T-helper 9 cell (primary cell): ENCODE measurements at places on chromosomes 7 and 10.

GRCh38 chr7:130222-130572 is 62.2 kb upstream of the FAM20C start:
- DNase-seq: no peak

DNA sequence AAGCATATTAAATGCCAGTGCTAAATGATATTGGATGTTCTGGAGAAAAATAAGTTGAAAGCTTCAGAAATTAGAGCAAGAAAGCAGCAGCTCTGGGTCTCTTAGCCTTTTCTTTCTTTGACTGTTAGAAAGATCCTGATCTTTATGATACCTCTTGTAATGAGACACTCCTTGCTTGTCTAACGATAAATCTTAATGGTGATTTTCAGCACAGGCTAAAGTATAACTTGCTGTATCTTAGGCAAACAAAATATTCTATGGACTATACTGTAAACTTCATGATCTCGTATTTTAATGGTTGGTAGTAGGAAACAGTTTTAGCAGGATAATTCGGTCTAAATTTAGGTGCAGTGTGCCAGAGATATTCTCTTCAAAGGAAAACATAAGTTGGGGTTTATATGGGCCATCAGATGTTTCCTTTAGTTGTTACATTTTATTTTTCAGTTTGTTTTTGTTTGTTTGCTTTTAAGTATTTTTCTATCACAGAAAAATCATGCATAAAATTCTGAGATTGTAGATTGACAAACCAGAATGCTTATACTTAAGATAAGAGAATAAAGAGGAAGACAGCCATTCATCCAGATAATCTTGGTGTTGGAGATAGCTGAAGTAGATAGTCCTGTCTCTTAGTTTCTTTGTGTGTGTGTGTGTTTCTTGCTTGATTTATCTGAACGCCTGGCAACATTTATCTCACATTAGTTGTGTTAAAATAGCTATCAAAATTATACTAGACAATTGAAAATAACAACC is 4.7 kb downstream of the CASD1 start:
- DNase-seq: no peak

DNA sequence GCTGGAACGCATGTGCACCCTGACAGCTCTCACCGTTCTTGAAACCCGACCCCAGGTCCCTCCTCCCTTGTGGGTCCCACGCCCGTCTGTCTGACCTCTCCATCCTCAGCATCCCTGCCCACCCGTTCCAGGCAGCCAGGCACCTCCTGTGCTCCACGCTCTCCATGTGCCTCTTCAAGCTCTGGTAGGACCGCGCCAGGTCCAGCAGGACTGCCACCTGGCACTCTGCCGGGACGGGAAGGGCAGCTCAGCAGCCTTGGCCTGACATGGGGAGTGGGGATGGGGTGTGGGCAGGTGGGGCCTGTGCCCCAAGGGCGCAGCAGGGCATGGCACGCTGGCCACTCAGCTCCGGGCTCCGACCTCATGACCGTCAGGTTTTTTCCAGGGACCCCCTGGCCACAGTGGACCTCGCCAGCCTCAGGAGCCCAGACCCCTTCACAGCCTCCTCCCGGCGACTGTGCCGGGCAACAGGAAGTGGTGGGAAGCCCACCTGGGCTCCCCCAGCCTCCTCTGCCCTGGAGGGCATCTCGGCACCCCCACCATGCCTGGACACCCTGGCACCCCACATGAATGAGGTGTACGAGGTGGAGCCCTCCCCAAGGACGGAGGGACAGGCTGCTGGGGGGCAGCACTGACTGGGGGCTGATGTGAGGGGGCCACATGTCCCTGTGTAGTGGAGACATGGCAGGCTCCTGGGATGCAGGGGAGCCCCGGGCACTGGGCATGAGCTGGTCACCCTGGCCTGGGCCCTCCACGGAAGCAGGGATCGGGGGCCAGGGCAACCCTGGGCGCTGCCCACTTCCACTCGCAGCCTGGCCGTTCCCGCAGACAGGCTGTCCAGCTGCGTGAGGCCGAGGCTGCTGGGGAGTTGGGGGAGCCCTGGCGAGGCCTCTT is 25.1 kb upstream of the NKX6-2 start:
- no peak for DNase-seq

DNA sequence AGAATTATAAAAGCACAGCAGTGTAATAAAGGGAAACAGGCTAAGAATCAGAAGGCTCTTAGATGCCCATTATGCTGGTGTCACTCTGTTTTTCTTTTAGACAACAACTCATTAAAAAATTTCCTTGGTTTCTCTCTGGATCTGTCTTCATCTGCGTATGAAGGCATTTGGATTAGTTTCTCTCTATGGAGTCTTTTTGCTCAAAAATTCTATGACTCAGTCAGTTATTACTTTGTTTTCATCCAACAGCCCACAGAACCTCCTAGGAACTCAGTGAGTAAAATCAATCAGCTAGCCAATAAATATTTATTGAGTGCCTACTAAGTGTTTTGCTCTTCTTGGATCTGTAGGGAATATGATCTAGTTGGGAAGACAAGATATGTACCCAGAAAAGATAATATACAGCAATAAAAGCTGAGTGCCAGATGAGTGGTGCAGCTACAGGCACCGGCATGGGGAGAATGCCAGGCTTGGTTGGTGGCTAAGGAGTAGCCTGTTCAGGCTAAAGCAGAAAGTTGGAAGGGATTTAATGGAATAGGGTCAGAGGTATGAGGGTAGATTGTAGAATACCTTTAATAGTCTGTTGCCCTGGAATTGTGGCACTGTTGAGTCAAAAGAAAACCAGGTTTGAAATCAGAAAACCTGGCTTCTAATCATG is 156.2 kb downstream of the LRRC4 start:
- DNase-seq: no peak

DNA sequence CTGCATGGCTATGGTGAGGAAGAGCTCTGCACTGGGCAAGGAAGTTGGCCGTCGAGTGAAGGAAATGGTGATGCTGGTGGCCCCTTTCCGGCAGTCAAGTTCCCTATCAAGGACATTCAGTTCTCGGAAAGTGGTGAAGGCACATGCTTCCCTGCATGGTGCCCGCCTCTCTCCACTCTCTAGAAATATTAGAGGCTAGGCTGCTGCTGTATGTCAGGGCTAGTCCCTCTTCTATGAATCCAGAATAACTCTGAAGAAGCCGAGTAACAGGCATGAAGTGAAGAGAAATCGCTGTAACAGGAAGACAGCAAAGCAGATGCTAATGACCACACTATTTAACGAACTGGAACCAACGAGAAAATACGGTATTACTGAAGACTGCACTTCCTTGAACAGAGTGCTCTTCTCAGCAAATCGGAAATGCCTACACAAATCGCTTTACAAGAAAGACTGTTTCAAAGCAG is 5.4 kb downstream of the IDI1 start:
- DNase-seq: no peak

DNA sequence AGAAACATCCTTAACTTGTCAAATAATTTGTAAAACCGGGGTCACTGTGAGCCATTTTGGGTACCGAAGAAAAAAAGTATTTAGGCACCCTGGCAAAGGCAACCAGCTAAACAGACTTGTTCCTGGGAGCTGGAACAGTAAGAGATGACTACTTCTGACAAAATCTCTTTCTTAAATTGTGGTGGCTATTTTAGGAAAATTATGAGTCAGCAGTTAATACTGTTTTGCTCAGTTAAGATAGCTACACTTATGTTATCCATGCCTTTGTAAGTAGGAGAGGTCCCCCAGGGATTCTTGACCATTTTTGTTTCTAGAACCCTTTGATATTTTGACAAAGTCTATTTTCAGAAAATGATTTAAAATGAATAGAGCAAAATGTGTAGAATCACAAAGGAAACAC is 68.7 kb downstream of the TAX1BP1 start:
- DNase-seq: no peak

- DNase-seq: no peak
Measured at GRCh38 chr7:126079581-126079980, 1150.0 kb upstream of the POT1 start.

GRCh38 chr7:130560972-130561371 is 69.1 kb downstream of the MEST start:
- no peak for DNase-seq

- DNase-seq: no peak
Measured at GRCh38 chr10:133253361-133253955, 15.8 kb downstream of the VENTX start.

- DNase-seq: no peak
Measured at GRCh38 chr7:139249179-139249810, 18.3 kb downstream of the UBN2 start.

- DNase-seq: no peak
Measured at GRCh38 chr7:44982970-44983369, 4.2 kb upstream of the MYO1G start.
